ENCODE measurements at places on chromosomes 4 and X. TPM values are rescaled to one million over a fixed set of nuclear protein-coding genes. Genes with fewer than 3 reads are reported as not detected.

GRCh38 chrX:110146521-110146920 lies 143.6 kb downstream of the TMEM164 start:
- H3K27ac ChIP-seq = no peak overlapping the region
- no peak overlapping the region for H3K4me3 ChIP-seq
- no peaks in the 10 kb centered on the region for H3K27me3 ChIP-seq
- DNase-seq = no peak

SAP30 gene
- 22.8 TPM for total RNA-seq

CD40LG gene
- total RNA-seq = not detected

DNA sequence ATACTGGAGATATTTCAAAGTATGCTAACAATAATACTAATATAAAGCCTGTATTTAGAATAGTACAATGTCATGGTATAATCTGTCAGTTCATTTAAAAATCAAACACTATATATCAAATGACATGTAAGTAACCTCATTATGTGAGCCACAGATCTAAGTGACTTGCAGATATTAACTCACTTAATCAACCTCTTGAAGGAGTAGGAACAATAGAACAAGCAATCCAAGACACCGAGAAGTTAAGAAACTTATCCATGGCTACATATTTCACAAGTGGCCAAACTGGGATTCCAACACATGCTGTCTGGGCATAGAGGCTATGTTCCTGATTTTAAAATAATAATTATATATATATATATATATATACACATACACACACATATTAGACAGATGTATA lies 554.0 kb downstream of the ARAP2 start:
- no peaks in the 10 kb centered on the region for H3K36me3 ChIP-seq
- H3K4me3 ChIP-seq = no peak overlapping the region
- no peak for DNase-seq

DNA sequence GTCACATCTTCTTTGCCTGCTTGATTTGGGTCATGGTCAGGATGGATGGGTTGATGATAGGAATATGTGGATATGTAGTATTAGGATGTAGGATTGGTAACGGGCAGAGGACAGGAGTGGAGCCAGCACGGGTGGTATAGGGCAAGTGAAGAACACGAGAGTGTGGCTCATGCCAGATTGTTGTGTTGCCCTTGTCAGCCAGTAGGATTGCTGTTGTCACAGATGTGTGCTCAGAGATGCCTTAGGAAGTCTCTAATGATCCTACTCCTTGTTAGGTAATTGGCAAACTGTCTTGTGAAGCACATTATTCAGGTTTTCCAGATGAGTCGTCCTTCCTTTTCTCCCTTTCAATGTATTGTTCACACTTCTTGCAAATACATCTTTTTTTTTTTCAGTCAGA lies 5.5 kb downstream of the ATP10D start:
- H3K4me3 ChIP-seq = no peak overlapping the region
- peaks cover 13% of the 10 kb centered on the region for H3K36me3 ChIP-seq

DNA sequence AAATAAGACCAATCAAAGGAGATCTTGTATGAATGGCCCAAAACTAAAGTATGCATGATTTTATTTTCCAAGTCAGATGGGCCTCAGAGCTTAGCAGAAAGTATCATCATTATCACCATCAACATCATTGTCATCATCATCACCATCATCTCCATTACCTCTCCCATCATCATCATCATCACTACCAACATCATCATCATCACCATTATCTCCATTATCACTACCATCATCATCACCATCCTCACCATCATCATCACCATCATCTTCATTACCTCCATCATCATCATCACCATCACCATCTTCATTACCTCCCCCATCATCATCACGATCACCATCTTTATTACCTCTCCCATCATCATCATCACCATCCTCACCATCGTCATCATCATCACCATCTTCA lies 363.9 kb downstream of the DHRSX start:
- H3K36me3 ChIP-seq = no peaks in the 10 kb centered on the region
- H3K27ac ChIP-seq = no peak overlapping the region
- peaks cover 4% of the 10 kb centered on the region for H3K27me3 ChIP-seq
- no peak overlapping the region for H3K4me3 ChIP-seq
- DNase-seq = no peak
- H3K4me1 ChIP-seq = no peaks in the 10 kb centered on the region

DNA sequence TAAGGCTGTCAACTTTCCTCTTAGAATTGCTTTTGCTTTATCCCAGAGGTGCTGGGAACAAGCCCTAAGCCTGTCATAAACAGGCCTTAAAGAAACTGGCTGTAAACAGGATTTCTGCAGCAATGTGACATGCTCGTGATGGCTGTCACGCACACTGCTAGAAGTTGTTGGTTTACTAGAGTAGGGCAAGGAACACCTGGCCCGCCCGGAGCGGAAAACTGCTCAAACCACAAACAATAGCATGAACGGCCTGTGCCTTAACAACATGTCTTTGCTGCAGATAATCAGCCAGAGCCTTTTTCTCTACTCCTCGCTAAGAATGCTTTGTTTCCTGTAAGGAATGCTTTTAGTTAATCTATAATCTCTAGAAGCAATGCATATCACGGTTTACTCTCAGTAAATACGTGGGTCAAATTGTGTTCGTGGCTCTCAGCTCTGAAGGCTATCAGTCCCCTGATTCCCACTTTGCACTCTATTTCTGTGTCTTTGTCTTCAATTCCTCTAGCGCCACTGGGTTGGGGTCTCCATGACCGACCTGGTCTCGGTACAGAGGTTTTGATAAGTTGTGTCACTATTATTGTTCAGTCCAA lies 318.3 kb downstream of the GLUD2 start:
- no peaks in the 10 kb centered on the region for H3K27me3 ChIP-seq
- no peak overlapping the region for H3K27ac ChIP-seq
- no peaks in the 10 kb centered on the region for H3K4me1 ChIP-seq
- DNase-seq = no peak
- H3K36me3 ChIP-seq = no peaks in the 10 kb centered on the region
- H3K4me3 ChIP-seq = no peak overlapping the region

- DNase-seq = no peak
- no peaks in the 10 kb centered on the region for H3K4me1 ChIP-seq
- H3K4me3 ChIP-seq = no peak overlapping the region
- no peaks in the 10 kb centered on the region for H3K36me3 ChIP-seq
Measured at GRCh38 chr4:34814266-34814665, 1430.0 kb downstream of the ARAP2 start.

- H3K27ac ChIP-seq = no peak overlapping the region
- DNase-seq = no peak
- H3K36me3 ChIP-seq = no peaks in the 10 kb centered on the region
Measured at GRCh38 chrX:125204681-125205132, 115.0 kb upstream of the TEX13C start.

DNA sequence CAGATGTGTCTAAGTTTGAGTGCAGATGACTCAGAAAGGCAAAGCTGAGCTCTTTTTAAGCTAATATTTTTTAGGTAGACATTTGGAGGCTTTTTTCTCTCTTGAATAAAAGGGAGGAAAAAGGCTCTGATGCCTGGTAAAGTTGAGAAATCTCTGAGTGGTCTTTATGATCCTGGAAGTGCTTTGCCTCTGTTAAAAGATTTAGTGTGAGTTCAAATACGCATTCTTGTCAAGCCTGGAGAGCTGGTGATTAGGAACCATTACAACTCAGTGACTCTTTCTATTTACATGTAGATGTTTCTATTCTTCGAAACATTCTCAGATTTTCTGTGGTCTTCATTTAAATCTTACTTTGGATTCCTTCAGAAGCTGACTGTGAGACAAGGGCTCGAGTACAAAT lies 143.4 kb upstream of the MED14 start:
- H3K4me3 ChIP-seq = no peak overlapping the region
- DNase-seq = no peak
- no peaks in the 10 kb centered on the region for H3K36me3 ChIP-seq
- H3K27ac ChIP-seq = no peak overlapping the region
- peaks cover 3% of the 10 kb centered on the region for H3K4me1 ChIP-seq
- no peaks in the 10 kb centered on the region for H3K27me3 ChIP-seq

- H3K36me3 ChIP-seq = no peaks in the 10 kb centered on the region
- no peak overlapping the region for H3K27ac ChIP-seq
- DNase-seq = no peak
- H3K4me3 ChIP-seq = no peak overlapping the region
- no peaks in the 10 kb centered on the region for H3K27me3 ChIP-seq
Measured at GRCh38 chrX:148929686-148930085, 429.3 kb downstream of the AFF2 start.

- no peaks in the 10 kb centered on the region for H3K4me1 ChIP-seq
- peaks cover 9% of the 10 kb centered on the region for H3K27me3 ChIP-seq
- DNase-seq = no peak
- no peak overlapping the region for H3K27ac ChIP-seq
- no peak overlapping the region for H3K4me3 ChIP-seq
Measured at GRCh38 chrX:110698696-110699095, 96.9 kb downstream of the CHRDL1 start.

DNA sequence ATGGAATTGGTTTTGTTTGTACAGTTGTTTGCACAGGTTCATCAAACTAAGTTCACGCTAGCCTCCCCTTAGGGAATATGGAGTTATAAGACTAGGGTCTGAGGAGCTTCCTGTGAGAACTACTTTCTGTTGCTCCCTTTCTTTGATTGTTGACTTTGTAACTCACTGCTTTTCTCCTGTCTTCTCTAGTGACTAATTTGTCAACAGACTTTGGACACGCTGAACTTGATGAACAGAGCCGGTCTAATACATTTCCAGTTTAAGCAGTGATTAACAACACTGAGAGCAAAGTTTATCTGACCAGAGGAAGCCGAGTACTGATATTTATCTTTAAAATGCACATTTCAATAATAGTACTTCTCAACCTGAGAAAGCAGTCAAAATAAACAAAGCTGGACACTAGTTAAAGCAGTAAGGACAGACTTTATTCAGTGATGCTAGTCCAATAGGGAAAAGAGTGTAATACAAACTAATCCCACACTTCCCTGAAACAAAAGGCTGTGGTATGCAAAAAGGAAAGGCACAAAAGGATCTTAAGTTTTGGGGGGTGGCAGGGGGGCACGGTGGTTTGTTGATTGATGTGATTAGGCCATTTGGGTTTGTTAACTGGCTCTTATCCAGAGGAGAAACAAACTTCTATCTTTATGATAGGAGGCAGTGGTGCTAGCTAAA lies 2.7 kb upstream of the NUDT9 start:
- H3K4me3 ChIP-seq = no peak overlapping the region
- H3K36me3 ChIP-seq = no peaks in the 10 kb centered on the region
- no peak overlapping the region for H3K27ac ChIP-seq
- H3K27me3 ChIP-seq = no peaks in the 10 kb centered on the region
- H3K4me1 ChIP-seq = peaks cover 20% of the 10 kb centered on the region
- no peak for DNase-seq

NPY2R gene
- total RNA-seq = not detected

ESX1 gene
- not detected for total RNA-seq

ASMTL gene
- 35.9 TPM for total RNA-seq

- no peak overlapping the region for H3K27ac ChIP-seq
- DNase-seq = no peak
- H3K36me3 ChIP-seq = no peaks in the 10 kb centered on the region
- H3K4me1 ChIP-seq = no peaks in the 10 kb centered on the region
- no peak overlapping the region for H3K4me3 ChIP-seq
Measured at GRCh38 chrX:139332441-139332840, 198.1 kb upstream of the F9 start.

- peaks cover 56% of the 10 kb centered on the region for H3K36me3 ChIP-seq
- no peak overlapping the region for H3K4me3 ChIP-seq
- peaks cover 27% of the 10 kb centered on the region for H3K4me1 ChIP-seq
- H3K27ac ChIP-seq = peak overlapping the region; percentile 41
- H3K27me3 ChIP-seq = no peaks in the 10 kb centered on the region
Measured at GRCh38 chr4:2924286-2924685, 38.9 kb downstream of the NOP14 start.

- no peak overlapping the region for H3K4me3 ChIP-seq
- H3K4me1 ChIP-seq = no peaks in the 10 kb centered on the region
- DNase-seq = no peak
- H3K27me3 ChIP-seq = no peaks in the 10 kb centered on the region
Measured at GRCh38 chrX:38847903-38848230, 46.6 kb downstream of the MID1IP1 start.

DNA sequence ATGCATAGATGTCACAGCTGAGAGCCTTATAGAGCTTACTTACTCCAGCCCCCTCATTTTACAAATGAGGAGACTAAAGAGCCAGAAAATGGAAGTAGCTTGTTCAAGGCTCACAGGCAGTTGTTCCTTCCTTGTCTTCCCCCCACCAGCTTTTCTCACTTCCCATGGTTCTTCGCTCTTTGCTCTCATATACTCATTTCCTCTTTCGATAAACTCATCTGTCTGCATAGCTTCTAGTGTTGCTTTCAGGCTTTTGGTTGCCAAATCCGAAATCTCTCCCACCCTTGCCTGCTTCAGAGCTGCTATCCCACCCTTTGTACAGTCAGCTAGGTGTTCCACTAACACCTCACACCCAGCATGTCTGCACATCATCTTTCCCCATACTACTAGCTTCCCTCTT lies 25.0 kb upstream of the GJB1 start:
- no peak overlapping the region for H3K4me3 ChIP-seq
- H3K4me1 ChIP-seq = no peaks in the 10 kb centered on the region
- no peak overlapping the region for H3K27ac ChIP-seq
- H3K36me3 ChIP-seq = no peaks in the 10 kb centered on the region
- H3K27me3 ChIP-seq = no peaks in the 10 kb centered on the region

TMEM150C gene
- total RNA-seq = 1.6 TPM

- H3K36me3 ChIP-seq = no peaks in the 10 kb centered on the region
- no peaks in the 10 kb centered on the region for H3K27me3 ChIP-seq
- H3K27ac ChIP-seq = no peak overlapping the region
- H3K4me3 ChIP-seq = no peak overlapping the region
- no peak for DNase-seq
Measured at GRCh38 chr4:80454040-80454439, 118.5 kb downstream of the CFAP299 start.

DNA sequence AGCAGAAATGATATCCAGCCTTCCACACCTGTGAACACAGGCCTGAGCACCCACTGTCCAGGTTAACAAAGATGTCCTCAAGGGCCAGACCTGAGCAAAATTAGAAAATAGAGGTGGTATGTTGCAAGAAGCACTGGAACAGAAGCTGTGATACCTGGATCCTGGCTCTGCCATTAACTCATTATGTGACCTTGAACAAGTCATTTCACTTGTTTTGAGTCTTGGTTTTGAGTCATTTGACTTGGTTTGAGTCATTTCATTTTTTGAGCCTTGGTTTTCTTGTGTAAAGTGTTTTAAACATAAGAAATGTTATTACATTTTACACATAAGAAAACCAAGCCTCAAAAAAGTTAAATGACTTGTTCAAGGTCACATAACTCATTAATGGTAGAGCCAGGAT lies 2.9 kb upstream of the NWD2 start:
- H3K4me3 ChIP-seq = no peak overlapping the region
- H3K4me1 ChIP-seq = peaks cover 3% of the 10 kb centered on the region
- DNase-seq = no peak
- no peaks in the 10 kb centered on the region for H3K36me3 ChIP-seq

All from osteocyte (in vitro differentiated cells).